ENCODE measurements at places on chromosomes 6 and 20.

- no peak for DNase-seq
These were observed 554.3 kb downstream of the CD109 start for GRCh38 chr6:74250161-74250818.

DNA sequence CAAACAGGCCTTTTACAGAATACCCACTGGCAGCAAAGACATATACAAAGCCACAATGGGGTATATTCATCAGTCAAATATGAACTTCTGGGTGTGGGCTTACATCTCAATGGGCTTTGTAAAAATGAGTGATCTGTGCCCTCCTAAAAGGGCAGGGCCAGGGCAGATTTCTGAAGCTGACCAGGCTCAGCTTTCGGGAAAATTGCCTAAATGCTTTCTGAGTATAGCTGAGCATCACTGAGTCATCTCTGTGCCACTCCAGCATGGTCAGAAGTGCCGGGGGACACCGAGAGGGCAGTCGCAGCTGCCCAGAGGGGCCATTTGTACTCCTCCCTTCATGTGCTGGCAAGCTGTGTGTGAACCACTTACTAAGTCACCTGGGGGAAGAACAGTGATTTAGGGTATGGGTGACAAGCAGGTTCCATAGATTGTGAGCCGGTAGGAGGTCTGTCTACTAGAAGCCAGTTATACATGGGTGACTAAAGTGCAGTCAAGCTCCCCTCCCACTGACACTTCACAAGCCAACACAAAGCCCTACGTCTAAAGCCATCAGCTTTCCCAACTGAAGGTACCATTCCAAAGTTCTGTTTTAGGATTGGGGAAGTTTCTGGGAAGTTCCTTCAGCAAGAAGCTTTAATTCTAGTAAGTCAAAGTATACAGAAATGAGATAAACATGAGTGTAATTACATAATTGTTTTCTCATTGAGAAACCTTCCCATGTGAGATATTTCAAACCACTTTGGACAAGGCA is 147.6 kb upstream of the TAB2 start:
- no peak for DNase-seq

DNA sequence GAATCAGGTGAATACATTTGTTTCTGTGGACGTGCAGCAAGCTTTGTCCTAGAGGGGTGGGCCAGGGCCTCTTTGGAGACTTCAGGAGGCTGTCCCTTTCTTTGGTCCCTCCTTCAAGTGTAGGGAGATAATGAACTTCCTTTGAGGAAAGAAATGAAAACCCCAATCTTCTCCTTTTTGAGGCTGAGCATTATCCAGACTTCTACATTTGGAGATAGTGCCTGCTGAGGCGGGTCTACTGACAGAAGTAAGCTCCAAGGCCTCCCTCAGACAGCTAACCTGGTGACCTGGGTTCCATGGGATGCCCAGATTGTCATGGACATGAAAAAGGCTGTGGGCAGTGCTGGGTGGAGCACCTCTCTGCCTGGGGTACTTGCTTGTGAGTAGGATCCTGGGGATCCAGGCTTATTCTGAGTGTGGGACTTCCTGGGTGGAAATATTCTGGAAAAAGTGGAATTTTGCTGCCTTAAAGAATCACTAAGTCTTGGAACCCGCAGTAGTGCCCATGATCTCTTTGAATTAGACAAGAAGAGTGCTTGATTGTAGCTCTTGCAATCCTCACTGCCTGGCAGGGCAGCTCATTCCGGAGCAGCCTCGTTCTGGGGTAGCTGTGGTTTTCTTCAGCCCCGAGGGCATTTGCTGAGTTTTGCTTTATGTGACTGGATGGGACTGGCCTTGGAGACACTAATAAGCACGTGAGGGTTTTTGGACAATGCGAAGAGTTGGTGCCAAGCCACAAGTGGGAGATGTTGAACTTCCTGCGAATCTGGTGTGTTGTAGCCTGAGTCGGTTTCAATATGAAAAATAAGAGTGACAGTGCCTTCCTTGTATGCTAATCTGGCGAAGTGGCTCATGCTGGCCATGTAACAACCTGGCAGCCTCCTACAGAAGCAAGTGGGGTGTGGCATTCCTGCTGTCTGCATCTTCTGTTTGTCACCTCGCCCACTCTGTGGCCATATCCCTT is 28.1 kb downstream of the SNRNP48 start:
- peak; percentile 41 for DNase-seq

DNA sequence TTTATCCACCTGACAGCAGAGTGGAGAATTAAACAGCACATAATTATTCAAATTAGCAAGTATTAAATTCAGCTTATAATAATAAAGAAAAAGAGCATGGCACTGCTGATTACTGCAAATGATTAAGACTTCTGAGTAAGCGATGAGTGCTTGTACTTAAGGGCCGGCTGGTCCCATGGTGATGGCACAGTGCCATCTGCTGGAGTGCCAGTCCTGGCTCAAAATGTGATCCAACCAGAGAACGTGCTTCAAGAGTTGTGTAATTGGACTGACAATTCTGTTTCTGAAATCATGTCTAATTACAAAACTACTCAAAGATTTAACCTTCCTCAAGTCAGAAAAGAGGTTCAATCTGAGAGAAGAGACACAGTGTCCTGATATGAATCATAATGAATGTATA is 181.6 kb upstream of the RGS17 start:
- DNase-seq = peak; percentile 81

- DNase-seq = peak; percentile 58
These were observed 398.8 kb downstream of the ESR1 start for GRCh38 chr6:152206072-152206818.

- no peak for DNase-seq
These were observed 95.3 kb downstream of the CLVS2 start for GRCh38 chr6:123091091-123091895.

- DNase-seq = no peak
These were observed 61.1 kb downstream of the SLC2A10 start for GRCh38 chr20:46770330-46771194.

- no peak for DNase-seq
These were observed 24.5 kb downstream of the OVOL2 start for GRCh38 chr20:18032977-18033892.

DNA sequence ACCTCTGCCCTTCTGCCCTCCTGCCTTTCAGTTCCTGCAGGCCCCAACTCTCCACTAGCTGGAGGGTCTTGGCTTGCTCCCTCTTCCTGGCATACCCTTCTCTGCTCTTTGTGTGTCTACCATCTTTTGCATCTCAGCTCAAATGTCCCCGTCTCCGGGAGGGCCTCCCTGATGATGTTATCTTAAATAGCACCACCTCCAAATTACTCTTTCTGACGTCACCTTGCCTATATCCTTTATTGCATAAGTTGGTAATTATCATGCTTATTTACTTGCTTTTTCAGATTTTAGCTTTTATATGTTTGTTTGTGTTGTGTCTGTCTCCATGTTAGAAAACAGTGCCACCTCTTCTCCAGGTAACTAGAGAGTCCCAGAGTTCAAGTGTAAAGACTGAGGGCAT is 36.0 kb upstream of the FYN start:
- no peak for DNase-seq

GRCh38 chr20:8721098-8721497 is 347.8 kb upstream of the PLCB4 start:
- DNase-seq = peak; percentile 84

DNA sequence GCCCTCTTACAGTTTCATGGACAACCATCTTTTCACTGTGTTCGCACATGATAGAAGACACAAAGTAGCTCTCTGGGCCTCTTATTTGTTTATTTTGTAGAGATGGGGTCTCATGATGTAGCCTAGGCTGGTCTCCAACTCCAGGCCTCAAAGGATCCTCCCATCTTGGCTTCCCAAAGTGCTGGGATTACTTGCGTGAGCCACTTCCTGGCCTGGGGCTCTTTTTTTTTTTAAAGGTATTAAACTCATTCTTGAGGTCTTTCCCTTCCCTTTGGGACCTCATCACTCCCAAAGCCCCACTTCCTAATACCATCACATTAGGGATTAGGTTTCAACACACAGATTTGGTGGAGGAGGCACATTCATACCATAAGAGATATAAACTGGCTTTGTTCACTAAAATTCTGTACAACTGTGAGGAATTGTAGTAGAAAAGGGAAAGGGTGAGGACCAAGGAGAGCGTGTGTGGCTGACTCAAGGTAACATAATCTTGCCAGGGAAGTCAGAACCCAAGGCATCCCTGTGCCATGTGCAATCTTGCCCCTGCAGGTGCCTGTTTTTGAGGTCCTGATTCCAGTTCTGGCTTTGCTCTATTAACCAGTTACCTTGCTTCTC is 45.5 kb downstream of the EIF2S2 start:
- no peak for DNase-seq

DNA sequence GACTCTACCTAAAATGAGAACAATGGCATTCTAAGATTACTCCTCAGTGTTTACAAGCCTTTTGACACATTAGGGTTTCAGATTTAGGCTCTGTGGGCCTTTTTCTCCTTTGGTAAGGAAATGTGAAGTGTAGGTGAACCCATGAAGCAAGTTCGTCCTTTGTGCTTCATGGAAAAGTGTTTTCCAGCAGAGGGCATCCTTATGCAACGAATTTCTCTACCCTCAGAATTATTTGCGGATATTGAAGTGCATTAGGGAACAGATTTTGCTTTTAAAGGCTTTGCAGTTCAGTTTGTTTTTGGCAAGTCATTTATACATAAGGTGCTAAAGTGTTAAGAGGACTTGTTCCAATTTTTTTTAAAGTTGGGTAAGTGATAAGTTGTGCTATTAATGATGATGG is 55.7 kb upstream of the FERMT1 start:
- peak; percentile 3 for DNase-seq

- DNase-seq = no peak
These were observed 17.9 kb upstream of the THEMIS start for GRCh38 chr6:127918506-127919427.

GRCh38 chr6:109458774-109459531 is 3.4 kb upstream of the MICAL1 start:
- peak; percentile 36 for DNase-seq

DNA sequence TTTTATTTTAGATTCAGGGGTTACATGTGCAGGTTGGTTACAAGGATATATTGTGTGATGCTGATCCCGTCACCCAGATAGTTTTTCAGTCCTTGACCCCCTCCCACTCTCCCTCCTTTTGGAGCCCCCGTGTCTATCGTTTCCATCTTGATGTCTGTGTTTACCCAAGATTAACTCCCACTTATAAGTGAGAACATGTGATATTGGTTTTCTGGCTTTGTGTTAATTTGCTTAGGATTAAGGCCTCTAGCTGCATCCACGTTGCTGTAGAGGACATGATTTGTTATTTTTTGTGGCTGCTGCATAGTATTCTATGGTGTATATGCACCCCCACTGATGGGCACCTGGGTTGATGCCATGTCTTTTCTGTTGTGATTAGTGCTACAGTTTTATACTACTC is 178.6 kb downstream of the PLCB1 start:
- no peak for DNase-seq

DNA sequence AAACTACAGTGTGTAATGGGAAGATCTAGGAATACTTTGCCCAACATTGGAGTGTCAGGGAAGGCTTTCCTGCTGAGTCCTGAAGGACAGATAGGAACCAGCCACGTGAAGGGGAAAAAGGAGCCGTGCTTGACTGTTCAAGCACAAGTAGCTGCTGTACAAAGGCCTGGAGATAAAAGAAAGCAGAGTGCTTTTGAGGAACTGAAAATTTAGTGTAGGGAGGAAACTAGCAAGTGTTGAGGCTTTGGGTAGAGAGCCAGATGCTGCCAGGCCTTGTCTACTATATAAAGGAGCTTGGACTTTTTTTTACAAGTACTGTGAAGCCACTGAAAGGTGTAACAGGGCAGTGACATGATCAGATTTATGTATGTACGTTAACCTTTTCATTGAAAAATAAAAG is 39.0 kb downstream of the DSE start:
- peak; percentile 25 for DNase-seq

GRCh38 chr6:141491684-141492083 is 641.0 kb upstream of the GJE1 start:
- DNase-seq = no peak

GRCh38 chr20:9508240-9508661 is 6.1 kb upstream of the LAMP5 start:
- no peak for DNase-seq

DNA sequence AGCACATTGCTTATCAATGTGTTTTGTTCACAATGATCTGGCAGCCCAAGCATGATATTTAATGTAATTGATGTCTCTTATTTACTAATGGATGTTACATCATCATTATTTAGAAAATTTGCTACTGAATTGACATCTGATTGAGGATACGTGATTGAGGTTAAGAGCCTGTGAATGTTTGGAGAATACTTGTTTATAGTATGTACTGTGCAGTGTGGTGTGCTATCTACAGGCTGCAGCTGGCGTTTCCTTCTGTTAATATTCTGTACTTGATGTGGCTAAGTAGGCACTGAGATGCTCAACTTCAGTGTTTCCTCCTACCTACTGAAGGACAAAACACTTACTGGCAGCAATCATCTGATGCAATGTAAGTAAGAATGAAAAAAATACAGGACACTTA is 709.6 kb upstream of the FLRT3 start:
- DNase-seq = no peak

DNA sequence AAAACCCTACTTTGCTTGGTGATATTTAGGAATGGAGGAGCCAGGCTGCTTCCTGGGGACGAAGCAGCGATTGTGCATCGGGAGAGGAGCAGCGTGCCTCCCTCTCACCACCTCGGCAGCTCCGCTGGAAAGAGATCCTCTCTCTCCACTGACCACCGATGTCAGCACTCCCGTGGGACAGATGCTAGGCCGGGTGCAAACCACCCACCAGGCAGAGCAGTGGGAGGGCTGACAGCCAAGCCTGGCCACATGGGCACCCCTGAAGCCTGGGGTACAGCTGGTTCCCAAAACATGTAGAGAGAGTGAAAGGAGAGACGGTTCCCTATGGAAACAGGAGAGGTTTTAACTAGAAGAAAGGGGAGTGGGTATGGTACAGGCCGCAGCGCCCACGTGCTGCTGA is 220.0 kb downstream of the ANKRD60 start:
- no peak for DNase-seq

Data from hematopoietic multipotent progenitor cell treated with erythropoietin and hydrocortisone succinate and interleukin-3 and kit ligand, for 6 days (in vitro differentiated cells).